ENCODE measurements at places on chromosomes 3 and 15. TPM values are rescaled to one million over a fixed set of nuclear protein-coding genes. Genes with fewer than 3 reads are reported as not detected.

GRCh38 chr3:37588758-37589157, 272.9 kb upstream of the CTDSPL start:
- DNase-seq = no peak

- DNase-seq = no peak
Measured at GRCh38 chr3:94241986-94242385, 179.1 kb downstream of the NSUN3 start.

DNA sequence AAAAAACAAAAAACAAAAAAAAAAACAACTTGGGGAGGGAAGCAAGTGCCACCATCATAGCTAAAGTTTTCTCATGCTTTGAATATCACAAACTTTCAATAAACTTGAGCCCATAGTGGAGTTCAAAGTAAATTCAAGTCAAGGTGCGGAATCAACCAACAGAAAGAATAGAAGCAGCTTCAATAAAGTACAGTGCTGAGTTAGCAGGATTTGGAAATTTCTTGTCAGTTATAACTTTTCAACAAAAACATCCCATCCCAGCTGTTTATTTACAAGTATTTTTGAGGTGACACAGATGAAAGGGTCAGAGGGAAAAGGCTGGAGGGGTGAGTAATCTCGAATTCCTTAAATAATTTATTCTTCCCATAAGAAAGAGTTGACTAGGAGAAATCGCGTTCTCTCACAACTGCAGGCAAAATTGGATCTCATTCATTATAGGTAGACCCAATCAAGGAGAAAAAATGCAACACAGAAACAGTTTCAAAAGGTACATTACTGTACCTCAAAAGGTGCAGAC, 477.4 kb upstream of the RASGRP1 start:
- DNase-seq = no peak

DNA sequence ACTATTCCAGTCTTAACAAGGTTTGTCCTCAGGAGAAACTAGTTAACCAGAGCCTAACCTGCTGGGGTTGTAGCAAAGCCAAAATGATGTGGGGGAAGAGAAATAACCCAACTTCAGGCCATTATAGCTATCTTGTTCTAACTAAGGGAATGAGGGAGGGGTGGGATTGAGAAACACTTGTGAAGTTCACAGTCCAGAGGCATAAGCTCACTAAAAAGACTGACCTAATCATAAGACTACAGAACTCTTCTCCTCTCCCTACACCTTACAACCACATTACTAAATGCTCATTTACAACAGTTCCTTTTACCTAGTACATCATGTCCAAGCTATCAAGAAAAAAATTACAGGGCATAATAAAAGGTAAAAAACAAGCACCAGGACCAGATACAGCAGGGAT, 52.8 kb downstream of the UBE3A start:
- no peak for DNase-seq

- no peak for DNase-seq
Measured at GRCh38 chr3:154783061-154783460, 297.1 kb upstream of the MME start.

GRCh38 chr3:14154895-14155440, 23.4 kb downstream of the XPC start:
- no peak for DNase-seq

DNA sequence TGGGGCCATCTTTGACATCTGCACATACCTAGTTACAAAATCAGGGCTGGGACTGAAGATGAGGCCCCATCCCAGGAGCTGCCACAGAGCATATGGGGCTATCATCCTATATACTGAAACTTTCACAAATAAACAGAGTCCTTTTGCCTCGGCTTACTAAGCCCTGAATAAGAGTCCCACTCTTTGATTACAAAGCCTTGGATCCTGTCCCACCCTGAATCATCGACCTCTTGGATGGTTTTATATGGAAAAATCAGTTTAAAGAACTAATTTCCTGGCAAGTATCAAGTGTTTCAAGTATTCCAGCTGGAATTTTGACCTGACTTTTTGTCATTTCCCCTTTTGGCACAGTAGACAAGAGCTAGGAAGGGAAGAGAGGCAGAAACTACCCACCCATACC, 331.3 kb upstream of the FRG2C start:
- DNase-seq = no peak

DNA sequence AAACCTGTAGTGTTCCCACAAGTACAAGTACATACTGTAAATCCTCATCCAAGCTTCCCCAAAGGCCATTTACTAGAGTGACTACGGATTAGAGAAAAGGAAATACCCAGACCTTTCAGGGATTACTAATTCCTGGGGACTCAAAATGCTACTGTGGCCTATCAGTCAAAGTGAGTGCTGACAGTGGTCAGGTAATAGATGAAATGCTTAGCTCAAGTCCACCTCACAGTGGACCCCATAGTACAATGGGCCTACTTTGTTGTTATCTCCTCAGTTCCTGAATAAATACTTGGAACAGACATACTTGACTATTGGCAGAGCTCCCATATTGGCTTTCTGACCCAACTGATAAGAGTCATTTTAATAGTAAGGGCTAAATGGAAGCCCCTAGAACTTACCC, 61.6 kb downstream of the MAP4 start:
- DNase-seq = no peak

- no peak for DNase-seq
Measured at GRCh38 chr3:161393310-161393709, 22.0 kb upstream of the SPTSSB start.

DNA sequence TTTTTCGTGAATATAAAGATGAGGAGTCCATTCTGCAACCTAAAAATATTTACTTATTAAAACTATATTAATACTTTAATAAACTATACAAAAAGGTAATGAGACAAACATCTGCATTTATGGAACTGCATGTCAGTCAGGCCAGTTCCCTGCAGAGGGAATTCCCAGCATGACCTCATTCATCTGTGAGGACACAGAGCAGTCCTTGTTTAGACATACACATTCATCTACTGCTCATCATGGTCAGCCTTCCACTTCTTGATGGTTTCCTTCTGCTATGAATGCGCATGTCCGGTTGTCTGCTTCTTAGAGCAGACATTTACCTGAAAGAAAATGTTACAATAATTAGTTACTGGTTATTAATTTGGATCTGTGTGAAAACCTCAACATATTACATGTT, 3.3 kb upstream of the ACTR8 start:
- DNase-seq = no peak

GRCh38 chr3:122481390-122481789, 33.3 kb downstream of the KPNA1 start:
- no peak for DNase-seq

- no peak for DNase-seq
Measured at GRCh38 chr3:72006631-72007556, 221.9 kb upstream of the PROK2 start.

GRCh38 chr15:101191242-101191641, 60.6 kb downstream of the CHSY1 start:
- no peak for DNase-seq

DNA sequence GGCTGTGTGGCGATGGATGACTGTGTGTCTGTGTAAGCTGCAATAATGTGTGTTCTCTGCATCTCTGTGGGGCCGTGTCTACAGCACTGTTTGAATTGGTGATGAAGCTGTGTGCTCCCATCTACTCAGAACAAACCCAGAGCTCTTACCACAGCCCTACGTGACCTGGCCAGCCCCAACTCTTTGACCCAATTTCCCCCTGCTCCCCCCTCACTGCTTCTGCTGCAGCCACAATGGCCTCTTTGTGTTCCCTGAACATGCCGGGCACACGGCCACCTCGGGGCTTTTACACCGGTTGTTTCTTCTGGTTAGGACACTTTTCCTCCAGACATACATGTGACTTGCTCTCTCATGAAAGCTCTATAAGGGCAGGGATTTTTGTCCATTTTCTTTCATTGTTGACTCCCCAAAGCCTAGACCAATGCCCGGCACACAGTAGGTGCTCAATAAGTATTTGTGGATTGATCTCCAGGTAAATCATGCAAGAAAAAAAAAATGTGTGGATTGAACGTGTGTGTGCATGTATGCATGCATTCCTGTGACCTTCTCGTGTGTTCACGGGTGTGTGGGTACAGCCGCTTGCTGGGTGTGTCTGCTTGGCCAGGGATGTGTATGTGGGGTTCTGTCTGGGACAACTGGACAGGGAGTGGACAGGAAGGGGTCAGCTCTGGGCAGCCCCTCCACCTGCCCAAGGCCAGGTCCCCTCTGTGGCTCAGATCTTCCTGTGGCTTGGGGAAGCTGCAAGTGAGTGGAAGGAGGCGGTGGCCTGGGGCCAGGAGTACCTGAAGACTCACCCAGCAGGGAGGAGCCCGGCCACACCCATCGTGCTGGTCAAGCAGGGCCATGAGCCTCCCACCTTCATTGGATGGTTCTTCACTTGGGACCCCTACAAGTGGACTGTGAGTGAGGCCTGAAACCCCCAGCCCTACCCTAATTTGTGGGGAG, 14.8 kb downstream of the VILL start:
- peak; percentile 68 for DNase-seq

DNA sequence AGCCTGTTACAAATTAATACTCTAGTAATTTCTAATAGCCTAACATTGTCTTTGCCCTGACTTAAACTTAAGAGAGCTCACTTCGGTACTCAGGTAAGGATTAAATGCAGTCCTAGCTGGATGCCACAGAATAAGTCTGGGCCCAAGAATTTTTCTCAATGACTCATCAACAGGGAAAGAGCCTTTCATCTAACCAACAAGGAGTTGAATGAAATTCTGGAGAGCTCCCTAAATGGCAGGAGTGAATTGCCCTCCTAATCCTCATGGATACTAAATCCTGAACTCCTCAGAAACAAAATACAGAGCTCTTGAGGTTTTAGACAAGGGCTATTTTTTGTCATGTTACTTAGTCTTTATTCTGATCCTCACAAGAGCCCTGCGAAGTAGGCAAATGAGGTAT, 159.5 kb downstream of the PLCH1 start:
- no peak for DNase-seq

DNA sequence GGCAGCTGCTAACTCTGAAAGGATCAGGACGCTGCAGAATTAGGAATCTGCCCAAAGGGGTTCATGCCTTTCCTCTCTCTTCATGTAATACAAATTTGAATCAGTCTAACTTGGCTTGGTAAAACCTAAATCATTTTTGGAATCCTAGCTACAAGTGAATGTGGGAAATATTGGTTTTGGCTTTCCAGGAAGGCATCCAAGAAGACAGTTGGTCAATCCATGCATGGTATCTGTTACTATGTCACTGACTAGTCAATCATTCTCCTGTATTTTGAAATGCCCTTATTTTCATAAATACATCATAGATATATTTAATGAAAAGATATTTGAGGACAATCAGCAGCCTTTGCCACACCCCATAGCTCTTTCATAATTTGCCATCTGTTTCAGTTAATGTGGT, 7.5 kb upstream of the PLS1 start:
- DNase-seq = no peak

- peak; percentile 43 for DNase-seq
Measured at GRCh38 chr3:141796081-141796888, 33.1 kb downstream of the GRK7 start.

DNA sequence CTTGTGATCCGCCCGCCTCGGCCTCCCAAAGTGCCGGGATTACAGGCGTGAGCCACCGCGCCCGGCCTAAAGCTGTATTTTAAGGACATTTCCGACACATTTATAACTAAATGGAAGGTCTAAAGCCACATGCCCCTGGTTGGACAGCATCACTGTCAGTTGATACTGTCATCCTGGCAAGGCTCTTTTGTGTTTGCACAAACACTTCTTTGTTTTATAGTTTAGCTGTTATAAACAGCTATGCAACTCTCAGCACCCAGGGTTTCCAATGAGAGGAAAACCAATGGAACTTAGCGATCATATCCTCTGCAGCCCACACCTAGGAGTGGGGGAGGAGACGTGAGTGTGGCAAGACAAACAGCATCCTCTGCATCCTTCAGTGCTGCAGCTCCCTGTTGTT, 19.7 kb downstream of the NIPA1 start:
- no peak for DNase-seq

DNA sequence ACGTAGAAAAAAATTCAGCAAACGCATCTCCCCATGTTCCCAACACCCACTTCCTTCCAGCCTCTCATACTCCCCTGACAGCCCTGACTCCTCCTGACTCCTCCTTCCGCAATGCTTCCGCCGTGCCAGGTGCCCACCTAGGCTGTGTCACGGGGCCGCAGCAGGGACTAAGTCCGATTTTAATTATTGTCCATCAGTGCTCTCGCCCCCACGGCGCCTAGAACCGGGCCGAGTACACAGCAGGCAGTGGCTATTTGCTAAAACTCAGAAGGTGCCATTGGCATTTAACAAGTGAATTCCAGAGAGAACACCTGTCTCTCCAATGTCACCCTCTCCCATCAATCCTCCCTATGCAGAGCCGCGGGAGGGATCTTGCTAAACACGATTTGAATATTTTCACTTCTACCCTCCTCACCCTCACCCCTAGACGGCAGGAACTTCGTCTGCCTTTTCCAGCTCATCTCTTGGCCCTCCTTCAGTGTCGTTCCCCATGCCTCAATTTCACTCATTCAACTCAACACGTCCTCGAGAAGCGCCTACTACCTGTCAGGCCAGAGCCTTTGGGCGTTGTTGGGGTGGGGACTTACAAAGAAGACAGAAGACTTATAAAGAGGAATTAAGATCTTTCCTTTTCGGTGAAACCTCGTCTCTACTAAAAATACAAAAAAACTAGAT, 11.5 kb upstream of the SHF start:
- DNase-seq = peak; percentile 68

DNA sequence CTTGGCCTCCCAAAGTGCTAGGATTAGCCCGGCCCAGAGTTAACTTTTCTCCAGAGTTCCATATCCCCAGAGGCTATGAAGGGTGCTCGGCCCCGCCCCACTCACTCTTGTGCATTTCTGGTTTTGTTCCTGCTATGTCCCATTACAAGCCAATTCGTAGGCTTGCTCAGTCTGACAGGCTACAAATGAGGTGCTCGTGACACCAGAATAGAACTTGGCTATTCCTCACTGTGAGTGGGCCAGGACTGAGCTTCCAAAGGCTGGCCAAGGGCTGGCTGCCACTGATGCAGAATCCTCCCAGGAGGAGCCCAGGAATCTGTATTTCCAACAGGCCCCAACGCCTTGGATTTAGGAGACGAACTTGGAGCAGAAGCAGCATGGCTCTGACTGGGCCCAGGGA, 282.7 kb upstream of the C2CD4B start:
- DNase-seq = no peak

GRCh38 chr3:16476636-16477035, 36.9 kb downstream of the RFTN1 start:
- no peak for DNase-seq

DNA sequence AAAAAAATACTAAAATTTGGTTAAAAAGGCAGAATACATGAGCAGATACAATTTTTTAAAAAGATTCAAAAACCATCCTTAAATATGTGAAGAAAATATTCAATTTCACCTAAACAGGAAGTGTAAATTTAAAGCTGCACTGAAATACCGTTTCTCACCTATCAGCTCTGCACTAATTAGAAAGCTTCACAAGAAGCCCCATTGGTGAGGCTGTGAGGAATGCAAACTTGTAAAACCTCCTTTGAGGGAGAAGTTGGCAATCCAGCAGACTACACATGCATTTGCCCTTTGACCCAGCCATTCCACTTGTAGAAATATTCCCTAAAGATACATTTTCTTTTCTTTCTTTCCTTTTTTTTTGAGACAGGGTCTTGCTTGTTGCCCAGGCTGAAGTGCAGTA, 18.8 kb downstream of the BLM start:
- DNase-seq = no peak

The SOX14 gene
- total RNA-seq = not detected

The SLC22A14 gene
- total RNA-seq = 0.44 TPM

The TTC21A gene
- total RNA-seq = 6.1 TPM

The ARRDC4 gene
- total RNA-seq = 73.9 TPM

The NRG4 gene
- 1.1 TPM for total RNA-seq

The RLBP1 gene
- total RNA-seq = not detected

The COL8A1 gene
- total RNA-seq = 1.9 TPM

The WDR49 gene
- total RNA-seq = not detected

The DVL3 gene
- total RNA-seq = 64.6 TPM

The APPL1 gene
- total RNA-seq = 34.9 TPM
